ENCODE measurements at places on chromosomes 11 and 22.
A peak's percentile ranks its signal among the peaks of the same experiment; 100 is the strongest.

- no peak for DNase-seq
Observed at GRCh38 chr11:111814106-111814505, 47.9 kb upstream of the PPP2R1B start.

DNA sequence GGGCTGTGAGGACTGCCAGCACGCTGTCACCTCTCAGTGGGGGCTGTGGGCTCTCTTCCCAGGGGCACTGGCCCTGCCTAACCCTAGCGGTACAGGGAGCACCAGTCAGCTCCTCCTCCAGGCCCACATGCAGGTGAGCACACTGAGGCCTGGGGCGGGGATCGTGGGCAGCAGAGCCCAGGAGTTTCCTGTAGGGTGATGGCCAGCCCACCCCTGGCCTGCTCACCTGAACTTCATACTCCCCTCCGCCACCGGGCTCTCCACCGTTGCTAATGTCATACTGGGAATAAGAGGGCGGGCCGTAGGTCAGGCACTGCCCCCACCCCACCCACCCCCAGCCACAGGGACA, 10.0 kb upstream of the TREH start:
- no peak for DNase-seq

- DNase-seq: peak; percentile 65
Observed at GRCh38 chr11:73201249-73201648, 16.8 kb upstream of the P2RY2 start.

DNA sequence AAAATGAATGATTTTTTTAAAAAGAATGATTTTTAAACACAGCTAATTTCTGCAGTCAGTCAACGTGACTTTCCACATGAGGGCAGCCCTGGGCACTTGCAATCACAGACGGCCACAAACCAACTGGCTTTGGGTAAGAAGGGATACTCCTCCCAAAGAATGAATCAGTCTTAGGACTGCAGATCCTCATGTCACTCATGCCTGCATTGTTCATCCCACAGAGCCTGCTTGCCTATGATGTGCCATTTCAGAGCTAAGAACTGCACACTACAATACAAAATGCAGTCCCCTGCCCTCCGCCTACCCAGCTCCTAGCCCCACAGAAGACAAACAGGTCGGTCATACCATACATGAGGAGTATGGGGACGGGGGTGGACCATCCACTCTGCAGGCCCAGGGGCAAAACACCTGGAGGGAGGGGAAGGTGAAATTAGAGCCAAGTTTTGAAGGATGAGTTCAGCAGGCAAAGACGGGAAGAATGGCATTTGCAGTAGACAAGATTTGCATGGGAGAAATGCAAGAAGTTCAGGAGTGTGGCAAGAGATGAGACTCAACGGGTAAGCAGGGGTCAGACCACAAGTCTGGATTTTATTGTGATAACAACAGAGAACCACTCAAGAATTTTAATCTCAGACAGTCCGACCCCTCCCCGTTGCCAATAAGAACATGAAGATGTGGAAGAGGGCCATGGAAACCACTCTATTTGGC, 24.7 kb downstream of the PACSIN2 start:
- peak; percentile 90 for DNase-seq

- DNase-seq: peak; percentile 18
Observed at GRCh38 chr11:73978576-73979086, 4.0 kb downstream of the UCP2 start.

DNA sequence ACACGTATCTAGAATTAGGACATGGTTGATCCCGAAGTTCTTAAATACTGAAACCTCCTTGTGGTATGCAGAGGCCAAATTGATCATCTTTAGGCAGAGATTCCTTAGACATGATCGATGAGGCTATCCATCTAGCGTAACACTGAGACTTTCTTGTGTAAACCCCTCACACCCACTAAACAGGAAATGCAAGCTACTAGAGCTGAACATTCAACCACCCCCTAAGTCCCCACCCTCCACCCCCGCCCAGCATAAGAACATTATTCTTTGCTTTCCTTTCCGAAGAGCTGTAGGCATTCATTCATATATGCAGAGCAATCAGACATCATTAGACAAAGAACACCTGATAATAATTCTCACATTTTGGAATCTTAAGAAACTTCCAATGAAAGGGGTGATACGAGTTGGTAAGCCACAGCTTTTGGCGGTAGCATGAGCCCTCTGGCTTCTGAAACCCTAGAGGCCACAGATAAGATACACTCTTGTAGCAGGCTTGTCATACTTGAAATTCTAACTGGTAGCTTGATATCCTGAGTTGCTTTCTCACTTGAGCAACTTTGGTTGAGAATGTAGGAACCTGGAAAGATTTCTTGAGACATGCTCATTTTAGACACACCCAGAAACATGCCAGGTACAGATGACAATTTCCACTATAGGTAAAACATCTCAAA, 42.2 kb downstream of the FLI1 start:
- no peak for DNase-seq

- DNase-seq: no peak
Observed at GRCh38 chr11:135019899-135020298, 607.9 kb upstream of the B3GAT1 start.

DNA sequence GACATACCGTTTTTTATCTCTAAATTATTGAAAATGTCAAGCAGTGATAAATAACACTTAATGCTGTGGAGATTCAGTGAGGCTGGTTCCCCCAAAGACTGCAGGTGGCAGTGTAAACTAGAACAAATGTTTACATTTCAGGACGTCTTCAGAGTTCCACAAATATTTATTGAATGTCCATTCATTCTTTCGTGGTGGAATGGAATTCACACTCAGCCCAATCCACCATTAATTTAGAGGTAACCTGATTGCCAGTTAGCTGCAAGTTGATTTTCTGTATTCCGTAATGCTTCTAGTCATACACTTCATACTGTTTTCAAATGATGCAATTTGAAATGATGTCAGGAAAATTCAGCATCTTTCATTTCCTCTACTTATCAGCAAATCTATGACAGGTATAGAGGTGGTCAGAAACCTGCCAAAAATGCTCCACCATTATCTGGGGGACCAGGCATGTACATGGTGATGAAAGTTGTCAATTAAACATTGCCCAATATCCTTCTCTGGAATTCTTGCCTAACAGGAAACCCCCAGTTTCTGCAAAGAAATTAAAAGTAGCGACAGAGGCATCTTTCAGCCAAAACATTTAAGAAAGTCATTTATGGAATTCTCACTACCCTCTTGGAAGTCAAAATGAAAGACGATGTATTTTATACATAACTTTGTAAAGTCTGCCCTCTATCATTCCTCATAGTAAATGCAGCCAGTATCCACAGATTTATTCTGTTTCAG, 94.3 kb upstream of the BMAL1 start:
- DNase-seq: peak; percentile 86

GRCh38 chr11:80282643-80283042, 841.8 kb upstream of the TENM4 start:
- no peak for DNase-seq

DNA sequence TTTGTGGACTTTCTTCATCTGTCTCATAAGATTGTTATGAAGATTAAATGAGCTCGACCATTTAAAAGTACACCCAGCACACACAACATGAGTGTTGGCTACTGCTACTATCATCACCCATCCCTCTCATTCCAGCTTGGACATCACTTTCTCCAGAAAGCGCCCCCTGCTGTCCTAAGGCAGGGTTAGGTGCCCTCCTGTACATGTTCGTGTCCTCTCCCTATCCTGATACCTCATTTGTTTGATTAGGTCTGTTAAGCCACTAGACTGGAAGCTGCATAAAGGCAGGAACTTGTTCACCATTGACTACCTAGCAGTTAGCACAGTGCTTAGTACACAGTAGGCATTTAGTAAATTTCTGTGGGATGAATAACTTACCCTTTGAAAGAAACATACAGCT, 85.5 kb downstream of the ENTHD1 start:
- DNase-seq: peak; percentile 30

GRCh38 chr11:45670386-45671135, 5.1 kb upstream of the CHST1 start:
- no peak for DNase-seq

DNA sequence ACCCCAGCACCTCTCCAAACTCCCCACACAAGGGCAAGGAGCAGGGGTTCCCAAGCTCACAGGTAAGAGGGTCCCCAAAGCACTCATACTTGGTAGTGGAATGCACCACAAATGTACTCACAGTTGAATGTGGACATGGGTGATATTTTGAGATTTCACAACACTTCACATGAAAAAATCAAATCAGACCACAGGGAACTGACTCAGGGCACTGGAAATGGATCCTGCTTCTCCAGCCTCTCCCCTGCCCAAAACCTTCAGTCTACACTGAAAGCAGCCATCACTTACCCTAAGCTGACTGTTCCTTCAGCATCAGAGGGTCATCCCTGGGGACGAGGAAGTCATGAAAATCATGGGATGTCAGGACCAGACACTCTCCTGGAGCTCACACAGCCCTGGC, 40.2 kb downstream of the SCGB1A1 start:
- peak; percentile 51 for DNase-seq

GRCh38 chr11:14435717-14436512, 63.7 kb downstream of the COPB1 start:
- no peak for DNase-seq

- DNase-seq: no peak
Observed at GRCh38 chr11:86034710-86035109, 34.2 kb downstream of the PICALM start.

DNA sequence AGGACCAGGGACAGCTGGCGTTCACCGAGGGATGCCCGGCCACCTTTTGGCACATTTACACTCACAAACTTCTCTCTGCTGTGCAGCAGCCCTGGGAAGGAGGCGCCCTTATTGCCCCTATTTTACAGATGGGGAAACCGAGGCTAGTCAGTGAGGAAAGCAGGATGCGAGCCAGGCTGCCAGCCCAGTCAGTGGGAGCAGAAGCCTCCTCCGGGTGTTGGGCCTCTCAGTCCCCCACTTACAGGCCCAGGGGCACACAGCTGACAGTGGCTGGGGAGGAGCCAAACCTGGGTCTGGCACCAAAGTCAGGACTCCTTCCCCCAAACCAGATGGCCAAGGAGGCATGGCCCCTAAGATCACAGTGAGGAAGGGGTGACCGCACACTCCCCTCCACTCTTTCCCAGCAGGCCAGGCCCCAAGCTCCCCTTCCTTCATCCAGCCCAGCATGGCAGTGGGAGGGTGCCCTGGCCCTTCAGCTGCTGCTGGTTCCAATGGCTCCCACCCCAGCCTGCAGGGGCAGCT, 121.4 kb upstream of the ANO1 start:
- DNase-seq: no peak

DNA sequence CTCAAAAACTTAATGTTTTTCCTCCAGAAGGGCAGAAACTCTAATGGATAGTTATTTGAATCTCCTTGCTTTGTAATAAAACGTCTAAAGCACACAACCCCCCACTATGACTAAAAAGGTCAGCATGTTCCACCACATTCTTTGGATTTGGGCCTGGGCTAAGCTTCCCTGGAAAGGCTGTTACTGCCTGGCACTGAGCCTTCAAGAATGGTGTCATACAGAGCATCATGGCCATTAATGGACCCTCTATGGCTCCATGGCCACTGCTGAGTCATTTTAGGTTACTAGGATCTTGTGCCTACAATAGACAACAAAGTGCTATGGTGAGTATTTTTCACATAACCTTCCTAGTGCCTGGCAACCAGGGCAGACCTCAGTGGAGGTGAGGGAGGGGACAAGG, 242.6 kb upstream of the FAT3 start:
- peak; percentile 91 for DNase-seq

DNA sequence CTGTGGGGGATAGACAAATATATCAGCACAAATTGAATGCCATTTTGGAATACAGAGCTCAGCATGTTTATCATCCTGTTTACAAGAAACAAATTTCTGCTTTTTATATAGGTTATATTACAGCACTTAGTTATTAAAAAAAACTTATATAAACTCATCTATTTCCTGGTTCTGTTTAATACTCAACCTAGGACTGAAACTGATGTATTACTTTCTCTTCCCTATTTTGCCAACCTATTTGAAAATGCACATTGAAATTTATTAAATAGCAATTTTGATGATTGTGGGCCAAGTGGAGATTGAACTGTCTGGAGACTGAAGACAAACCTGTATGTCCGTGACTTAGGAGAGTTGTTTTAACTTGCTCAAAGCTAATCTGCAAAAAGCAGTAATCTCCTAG, 288.3 kb upstream of the ANO3 start:
- no peak for DNase-seq

- DNase-seq: peak; percentile 71
Observed at GRCh38 chr22:46064966-46065666, 85.2 kb upstream of the PPARA start.

DNA sequence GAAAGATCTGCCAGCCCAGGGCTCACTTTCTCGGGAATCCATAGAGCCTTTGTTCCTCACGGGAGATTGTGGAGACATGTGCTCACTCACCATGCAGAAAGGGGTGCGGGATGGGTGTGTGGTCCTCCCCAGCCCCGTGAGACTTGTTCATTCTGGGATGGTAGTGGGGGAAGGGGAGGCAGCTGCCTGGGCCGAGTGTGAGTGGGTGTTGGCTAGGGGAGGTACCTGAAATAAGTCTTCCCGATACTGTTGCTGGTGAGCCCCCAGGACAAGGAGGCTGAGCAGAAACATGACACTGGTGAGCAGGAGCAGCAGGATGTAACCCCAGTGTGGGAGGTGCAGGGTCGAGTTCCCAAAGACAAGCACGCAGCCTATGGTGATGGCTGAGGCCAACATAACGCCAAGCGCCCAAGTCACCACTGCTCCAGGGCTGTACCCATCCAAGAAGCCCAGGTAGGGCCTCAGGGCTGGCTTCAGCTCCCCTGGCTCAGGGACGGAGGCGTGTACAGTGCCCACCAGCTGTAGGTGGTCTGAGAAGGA, 2.8 kb downstream of the SLC7A4 start:
- DNase-seq: no peak
